ENCODE measurements at places on chromosomes 4 and X. TPM values are rescaled to one million over a fixed set of nuclear protein-coding genes. Genes with fewer than 3 reads are reported as not detected.

DNA sequence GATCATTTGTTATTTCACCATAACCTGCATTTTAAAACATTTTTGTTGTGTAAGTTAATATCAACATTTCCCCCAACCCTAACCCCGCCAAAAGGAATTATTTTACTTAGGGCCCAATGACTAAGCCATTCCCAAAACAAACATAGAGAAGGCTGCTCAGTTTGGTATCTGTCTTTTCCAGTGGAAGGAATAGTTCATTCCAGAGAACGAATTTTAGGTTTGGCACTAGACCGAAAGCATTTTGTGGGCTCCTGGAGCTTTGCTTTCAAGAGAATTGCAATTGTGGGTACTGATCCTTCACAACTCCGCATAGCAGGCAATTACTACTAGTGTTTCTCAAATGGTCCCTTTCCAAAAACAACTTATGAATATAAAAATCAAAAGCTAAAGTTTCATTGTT lies 226.7 kb upstream of the MAD2L1 start:
- no peak for DNase-seq

DNA sequence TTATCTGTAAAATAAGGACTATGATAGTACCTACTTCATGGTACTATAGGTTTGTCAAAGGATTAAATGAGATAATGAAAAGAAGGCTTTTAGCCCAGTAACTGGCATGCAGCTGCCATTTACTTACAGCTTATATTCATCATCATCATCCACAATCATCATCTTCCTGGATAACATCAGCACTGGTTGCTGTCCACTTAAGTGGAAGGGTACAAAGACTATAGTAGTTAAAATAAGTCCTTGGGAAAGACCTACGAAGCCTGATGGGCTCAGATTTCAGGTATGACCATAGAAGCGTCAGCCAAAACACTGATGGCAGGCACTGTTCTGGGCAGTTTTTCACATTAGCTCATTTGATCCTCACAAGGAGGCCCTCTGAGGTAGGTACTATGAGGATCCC lies 20.6 kb downstream of the CCDC149 start:
- DNase-seq: no peak

GRCh38 chr4:5381961-5382441 lies 326.4 kb downstream of the EVC2 start:
- DNase-seq: no peak

GRCh38 chr4:24067367-24068193 lies 177.7 kb upstream of the PPARGC1A start:
- no peak for DNase-seq

GRCh38 chr4:118265312-118266144 lies 87.3 kb downstream of the PRSS12 start:
- DNase-seq: peak; percentile 5

DNA sequence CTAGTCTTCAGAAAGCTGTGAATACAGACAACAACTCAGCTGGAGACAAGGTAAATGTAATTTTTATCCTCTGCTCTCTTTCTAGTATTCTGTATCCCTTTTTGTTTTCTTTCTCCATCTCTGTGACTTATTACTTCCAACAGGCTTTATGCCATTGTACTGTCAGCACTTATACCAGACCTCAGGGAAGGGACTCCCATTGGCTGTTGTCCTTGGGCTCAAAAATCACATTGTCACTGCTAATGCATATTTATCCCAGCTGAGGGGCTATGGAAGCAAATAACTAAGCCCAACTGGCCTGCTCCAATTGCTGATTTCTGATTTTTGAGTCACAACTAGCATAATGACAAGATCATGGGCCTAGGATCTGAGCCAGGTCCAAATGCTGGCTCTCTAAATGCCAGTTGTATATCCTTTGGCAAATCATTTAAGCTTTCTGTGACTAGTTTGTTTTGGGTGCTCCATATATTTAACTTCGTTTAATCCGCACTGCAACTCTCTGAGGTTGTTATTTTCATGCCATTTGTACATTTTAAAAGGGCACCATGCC lies 395.1 kb upstream of the GNPDA2 start:
- no peak for DNase-seq

GRCh38 chr4:40349561-40350198 lies 14.5 kb downstream of the CHRNA9 start:
- no peak for DNase-seq

- no peak for DNase-seq
Observed at GRCh38 chr4:136768213-136768924, 763.9 kb downstream of the PCDH18 start.

The NPY2R gene
- not detected for total RNA-seq

All from activated T-helper 1 cell treated with anti-CD3 and anti-CD28 coated beads, Interleukin-12 subunit alpha, Interleukin-12 subunit beta, Interleukin-2, Interleukin-4 antibody, amounts not matched to agents 30 ng/mL and 10 ng/mL and 1 ng/mL, durations not matched to agents 14 hours and 24 hours and 36 hours (primary cell).